Stimulated activated CD4-positive, alpha-beta T cell treated with anti-CD3 and anti-CD28 coated beads, Interleukin-4, amount 100 ng/mL, for 1 hour (primary cell): ENCODE measurements at places on chromosomes 12 and 14.

DNA sequence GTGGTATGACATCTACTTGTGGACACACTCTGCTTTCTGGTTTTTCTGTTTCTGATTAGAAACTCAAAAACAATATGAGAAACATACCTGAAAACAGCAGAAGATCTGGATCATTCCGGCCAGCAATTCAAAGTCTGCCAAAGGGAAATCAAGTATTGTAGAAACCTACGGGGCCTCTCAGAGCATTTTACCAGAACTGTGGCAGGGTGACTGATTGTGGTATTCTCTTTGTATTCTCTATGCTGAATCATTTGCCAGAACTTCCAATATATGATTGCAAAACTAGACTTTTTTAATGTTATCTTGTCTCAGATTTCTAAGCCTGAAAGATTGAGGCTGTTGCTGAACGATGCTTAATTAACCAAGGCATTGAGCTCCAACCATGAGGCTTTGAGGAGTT is 5.9 kb upstream of the GZMB start:
- no peak for DNase-seq

GRCh38 chr14:99198746-99199502 is 73.1 kb downstream of the BCL11B start:
- DNase-seq, result no peak

GRCh38 chr14:65703996-65704395 is 291.5 kb downstream of the FUT8 start:
- no peak for DNase-seq

DNA sequence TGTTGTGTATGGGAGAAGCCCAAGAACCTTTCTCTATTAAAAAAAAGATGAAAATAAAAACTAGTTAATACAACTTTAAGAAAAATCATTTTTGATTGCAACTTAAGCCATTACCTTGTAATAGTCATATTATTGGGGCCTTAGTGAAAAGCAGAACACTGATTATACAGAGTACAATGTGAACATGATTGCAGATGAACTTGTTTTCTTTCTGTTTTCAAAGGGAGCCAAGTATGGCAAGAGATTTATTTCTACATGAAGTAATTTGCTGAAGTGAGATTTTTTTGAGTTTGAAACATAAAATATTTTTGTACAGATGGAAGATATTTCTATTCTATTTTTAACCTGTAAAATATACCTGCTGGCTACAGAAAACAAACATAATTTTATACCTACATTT is 104.9 kb downstream of the GPR135 start:
- DNase-seq, result no peak

DNA sequence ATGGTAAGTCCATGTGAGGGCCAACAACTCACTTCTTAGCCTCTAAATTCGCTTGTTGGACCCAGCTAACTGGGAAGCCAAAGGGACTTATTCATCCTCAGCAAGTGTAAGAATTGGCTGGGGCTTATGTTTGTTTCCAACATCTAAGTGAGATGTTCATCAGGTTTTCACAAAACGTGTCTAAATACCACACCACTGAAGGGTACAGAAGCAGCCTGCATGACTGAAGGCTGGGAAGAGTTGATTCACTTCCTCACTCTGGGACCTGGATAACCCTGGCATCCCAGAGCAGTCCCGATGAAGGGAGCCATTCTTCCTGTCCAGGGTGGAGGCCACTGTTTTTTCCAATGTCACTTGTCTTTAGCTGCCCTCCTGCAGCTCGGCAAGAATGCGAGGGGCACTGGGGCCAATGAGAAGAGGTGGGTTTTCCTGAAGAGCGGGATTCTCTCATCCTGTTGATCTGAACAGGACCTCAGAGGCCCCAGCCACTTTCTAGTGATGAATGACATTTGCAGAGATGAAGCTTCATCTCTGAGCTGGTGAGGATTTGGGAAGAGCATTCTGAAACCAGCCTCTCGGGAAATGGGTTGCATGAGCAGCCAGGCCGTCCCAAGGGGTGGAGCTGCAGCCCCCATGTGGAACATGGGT is 12.2 kb upstream of the COL2A1 start:
- no peak for DNase-seq

- DNase-seq, result no peak
These were observed 43.9 kb upstream of the MDM1 start for GRCh38 chr12:68375756-68376695.

- DNase-seq, result no peak
These were observed 111.4 kb upstream of the SYT10 start for GRCh38 chr12:33551006-33551405.

DNA sequence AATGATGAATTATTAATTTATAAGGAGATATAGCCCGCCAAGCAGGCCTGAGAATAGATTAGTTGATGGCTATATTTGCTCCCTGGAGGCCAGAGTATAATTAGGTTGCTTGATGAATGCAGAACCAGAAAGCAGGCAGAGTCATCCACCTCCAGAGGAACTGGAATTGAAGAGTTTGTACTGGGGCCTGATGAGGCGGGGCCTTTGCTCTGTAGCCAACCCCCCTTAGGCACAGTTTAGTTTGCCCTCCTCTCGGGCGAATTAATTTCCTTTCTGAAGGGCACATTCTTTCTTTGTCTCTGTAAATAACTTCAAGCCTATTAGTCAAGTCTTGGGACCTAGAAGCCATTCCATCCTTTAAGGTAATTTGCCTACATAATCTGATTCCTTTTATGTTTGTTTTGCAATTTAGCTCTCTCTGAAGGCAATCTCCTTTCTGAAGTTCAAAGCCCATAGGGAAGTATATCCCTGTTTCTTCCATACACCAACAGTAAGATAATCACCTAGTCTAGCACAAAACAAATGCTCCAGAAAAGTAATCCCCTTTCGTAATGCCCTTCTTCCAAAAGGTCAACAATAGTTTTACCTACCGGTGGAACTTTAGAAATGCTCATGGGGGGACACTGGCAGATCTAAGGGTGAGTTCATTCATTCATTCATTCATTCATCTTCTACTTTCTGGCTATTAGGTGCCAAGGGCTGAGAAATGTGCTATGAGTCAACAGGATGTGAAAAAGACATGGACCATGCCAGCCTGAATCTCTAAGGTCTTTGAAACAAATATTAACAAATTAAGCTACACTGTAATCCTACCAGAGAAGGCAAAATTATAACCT is 84.8 kb upstream of the NUDT4 start:
- no peak for DNase-seq

- no peak for DNase-seq
These were observed 10.9 kb downstream of the HRK start for GRCh38 chr12:116870306-116870705.
